ENCODE measurements at places on chromosomes 16 and 17.
A peak's percentile ranks its signal among the peaks of the same experiment; 100 is the strongest.

GRCh38 chr16:65318590-65319257, 196.9 kb upstream of the CDH11 start:
- no peak for DNase-seq

- DNase-seq: no peak
Observed at GRCh38 chr17:64213995-64214811, 48.9 kb downstream of the TEX2 start.

DNA sequence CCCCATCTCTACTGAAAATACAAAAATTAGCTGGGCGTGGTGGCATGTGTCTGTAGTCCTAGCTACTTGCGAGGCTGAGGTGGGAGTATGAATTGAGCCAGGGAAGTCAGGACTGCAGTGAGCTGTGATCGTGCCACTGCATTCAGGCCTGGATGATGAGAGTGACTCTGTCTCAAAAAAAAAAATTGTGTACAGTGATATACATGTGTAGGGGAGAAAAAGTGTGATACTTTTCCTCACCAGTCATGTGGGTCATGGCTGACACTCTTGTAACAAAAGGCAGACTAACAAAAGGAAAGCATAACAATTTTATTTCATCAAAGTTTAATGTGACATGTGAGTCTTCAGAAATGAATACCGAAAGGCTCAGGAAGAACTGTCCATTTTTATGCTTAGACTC, 2.0 kb upstream of the ABCC12 start:
- DNase-seq: no peak

DNA sequence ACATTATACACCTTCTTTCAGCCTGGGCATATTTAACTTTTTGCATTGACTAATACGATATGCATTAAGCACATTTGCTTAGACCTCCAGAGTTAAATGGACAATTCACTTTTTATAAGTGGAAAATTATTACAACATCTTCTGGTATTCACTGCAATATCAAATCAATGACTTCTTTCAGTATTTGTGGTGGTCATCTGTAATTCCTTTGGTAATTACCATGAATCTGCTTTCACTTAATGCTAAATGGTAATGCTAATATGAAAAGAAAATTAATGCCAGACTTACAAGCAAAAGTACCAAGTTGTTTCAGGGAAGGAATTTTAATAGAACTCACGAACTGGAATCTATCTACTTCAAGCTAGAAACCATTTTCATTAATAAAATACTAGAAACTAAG, 6.4 kb downstream of the GPATCH8 start:
- no peak for DNase-seq

DNA sequence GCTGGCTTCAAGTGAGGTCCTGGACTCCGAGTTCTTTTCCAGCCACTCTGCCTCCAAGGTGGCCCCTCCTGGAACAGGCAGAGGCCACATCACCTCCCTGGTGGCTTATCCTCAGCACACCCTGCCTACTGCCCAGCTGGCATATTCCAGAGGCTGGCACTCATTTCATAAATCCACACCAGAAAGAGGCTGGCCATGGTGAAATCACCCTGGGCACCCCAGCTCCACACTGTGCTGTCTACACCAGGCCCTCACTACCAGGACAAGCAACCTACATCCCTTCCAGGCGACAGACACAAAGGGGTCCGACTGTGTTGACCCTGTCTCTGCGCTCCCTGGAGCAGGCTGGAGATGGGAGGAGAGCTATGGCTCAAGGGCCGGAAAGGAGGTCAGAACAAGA, 100.2 kb downstream of the C16orf78 start:
- no peak for DNase-seq

GRCh38 chr17:47197821-47198220, 8.7 kb upstream of the CDC27 start:
- DNase-seq: no peak

DNA sequence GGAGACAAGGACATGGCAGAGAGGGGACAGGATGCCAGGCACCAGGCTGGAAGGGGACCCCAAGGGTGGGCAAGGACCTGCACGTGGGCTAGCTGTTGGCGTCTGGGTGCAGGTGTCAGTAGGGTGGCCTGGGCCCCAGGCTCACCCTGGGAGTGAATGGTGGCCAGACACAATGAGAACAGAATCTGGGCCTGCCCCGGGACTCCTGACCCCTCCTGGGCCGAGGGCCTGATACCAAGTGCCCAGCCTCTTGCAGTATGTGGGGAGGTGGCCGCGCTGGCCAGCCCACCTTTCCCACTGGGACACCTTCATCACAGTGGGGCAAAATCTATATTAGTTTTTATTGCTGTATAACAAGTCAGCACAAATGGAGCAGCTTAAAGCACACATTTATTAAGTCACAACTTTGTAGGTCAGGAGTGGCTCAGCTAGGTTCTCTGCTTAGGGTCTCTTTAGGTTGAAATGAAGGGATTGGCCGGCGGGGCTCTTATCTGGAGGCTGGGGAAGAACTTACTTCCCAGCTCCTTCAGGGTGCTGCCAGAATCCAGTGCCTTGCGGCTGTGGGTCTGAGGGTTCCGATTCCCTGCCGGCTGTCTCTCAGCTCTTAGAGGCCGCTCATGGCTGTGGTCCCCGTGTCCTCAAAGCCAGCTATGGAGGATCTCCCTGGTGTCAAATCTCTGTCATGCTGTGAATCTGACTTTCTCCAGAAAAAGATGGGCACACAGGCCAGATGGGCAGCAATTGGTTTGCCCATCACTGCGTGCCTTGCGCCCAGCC, 3.6 kb downstream of the PRSS33 start:
- no peak for DNase-seq

DNA sequence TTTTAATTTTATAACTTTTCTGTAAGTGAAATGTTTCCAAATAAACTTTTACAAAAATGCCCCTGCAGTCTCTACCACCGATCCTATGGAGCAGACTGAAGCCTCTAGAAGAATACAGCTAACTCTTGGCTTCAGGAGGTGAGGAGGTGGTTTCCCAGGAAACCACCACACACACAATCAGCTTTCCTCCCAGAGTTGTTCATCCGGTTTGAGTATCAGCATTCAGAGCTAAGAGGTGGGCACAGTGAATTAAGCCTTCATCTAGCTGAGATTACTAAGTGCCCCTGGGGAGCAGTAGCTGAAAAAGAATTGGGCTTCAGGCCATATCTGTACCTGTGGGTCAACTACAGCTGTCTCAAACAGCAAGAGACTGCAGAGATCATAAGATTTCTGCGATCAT, 139.7 kb downstream of the AATF start:
- DNase-seq: peak; percentile 35

GRCh38 chr16:2855536-2855935, 2.4 kb downstream of the PRSS22 start:
- DNase-seq: no peak

GRCh38 chr16:65125871-65126270, 4.0 kb upstream of the CDH11 start:
- DNase-seq: no peak

GRCh38 chr17:56786989-56787482, 46.7 kb downstream of the C17orf67 start:
- DNase-seq: peak; percentile 6

GRCh38 chr17:42562388-42563142, 617 bp downstream of the COASY start:
- DNase-seq: no peak

Data from thyroid gland (tissue), 4 donors.